ENCODE measurements at places on chromosomes 12 and 14. TPM values are rescaled to one million over a fixed set of nuclear protein-coding genes. Genes with fewer than 3 reads are reported as not detected.

GRCh38 chr14:97692084-97692483 is 894.9 kb downstream of the VRK1 start:
- DNase-seq, result no peak

The KRT75 gene
- total RNA-seq, result not detected

The WSB2 gene
- 52.2 TPM for total RNA-seq

DNA sequence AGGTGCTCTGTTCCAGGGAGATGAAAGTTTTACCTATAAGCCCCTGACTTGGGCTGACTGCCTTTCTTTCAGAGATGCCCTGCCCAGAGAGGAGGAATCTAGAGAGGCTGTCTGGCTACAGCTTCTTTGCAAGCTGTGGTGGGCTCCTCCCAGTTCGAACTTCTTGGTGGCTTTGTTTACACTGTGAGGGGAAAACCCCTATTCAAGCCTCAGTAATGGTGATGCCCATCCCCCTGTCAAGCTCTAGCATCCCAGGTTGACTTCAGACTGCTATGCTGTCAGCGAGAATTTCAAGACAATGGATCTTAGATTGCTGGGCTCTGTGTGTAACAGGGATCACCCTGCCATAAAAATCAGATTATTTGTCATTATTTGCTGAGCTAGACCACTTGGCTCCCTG is 377.6 kb downstream of the FLRT2 start:
- no peak for DNase-seq

- no peak for DNase-seq
These were observed 374.8 kb downstream of the RMST start for GRCh38 chr12:97837401-97837800.

DNA sequence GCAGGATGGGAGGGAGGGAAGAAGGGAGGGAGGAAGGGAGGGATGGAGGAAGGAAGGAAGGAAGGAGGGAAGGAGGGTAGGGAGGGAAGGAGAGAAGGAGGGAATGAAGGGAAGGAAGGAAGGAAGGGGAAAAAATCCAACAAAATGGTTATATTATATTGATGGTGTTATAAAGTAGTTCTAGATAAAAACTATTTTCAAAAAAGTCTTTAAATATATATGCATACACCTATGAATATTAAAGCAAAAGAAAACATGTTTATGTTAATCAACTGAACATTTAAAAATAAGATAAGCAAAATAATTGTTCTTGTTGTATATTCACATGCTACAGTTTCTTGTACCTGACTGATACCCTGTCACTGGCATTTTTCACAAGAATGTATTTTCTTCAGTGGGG is 1.9 kb downstream of the BDKRB1 start:
- no peak for DNase-seq

DNA sequence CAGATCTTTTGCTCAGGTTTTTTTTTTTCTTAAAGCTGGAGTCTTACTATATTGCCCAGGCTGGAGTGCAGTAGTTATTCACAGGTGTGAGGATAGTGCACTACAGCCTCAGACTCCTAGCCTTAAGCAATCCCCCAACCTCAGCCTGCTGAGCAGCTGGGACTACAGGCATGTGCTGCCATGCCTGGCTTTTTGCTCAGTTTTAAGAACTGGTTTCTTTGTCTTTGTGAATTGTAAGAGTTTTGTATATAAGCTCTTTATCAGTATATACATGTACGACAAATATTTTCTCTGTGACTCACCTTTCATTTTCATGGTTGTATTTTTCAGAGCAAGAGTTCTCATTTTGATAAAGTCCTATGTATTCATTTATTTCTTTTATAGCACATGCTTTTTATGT is 33.3 kb upstream of the C2CD5 start:
- no peak for DNase-seq

- no peak for DNase-seq
These were observed 96.0 kb downstream of the BCL2L14 start for GRCh38 chr12:12166751-12167150.

The RFX4 gene
- not detected for total RNA-seq

DNA sequence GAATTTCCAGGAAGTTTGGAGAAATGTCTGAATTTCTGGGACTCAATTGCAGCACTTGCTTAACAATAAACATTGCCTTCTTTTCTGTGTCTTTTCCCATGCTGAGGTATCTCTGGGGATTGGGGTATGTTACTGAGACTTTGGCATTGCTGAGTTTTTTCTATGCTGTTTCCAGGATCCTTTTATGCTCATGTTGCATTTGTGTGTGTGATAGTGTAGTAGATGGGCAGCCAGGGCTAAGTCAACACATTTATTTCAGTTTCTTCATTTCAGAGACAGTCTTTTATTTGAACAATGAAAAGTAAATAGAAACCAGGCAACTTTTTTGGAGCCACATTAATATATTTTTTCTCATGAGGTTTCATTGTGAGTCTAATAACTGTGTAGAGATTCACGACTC is 1160.3 kb upstream of the TMEM132C start:
- DNase-seq, result no peak

- DNase-seq, result no peak
These were observed 83.2 kb downstream of the ANO4 start for GRCh38 chr12:100877776-100878175.

GRCh38 chr14:50001999-50002925 is 109.4 kb downstream of the ARF6 start:
- peak; percentile 43 for DNase-seq

DNA sequence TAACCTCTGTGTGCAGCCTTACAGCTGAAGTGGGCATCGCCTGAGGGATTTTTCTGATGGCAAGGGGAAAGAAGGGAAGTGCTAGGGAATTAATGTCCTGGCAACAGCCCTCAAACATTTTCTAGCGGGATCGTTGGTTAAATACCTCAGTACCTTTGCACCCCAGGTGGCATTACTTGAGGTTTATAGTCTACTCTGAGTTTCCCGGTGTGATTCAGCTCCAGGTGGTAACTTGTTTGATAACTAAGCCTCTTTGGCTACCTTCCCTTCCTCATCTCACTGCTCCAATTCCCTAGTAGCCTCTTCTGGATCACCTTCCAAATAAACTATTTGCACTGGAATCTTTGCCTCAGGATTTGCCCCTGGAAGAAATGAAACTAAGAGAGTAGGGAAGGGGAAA is 237.0 kb upstream of the SSTR1 start:
- DNase-seq, result no peak

GRCh38 chr14:86510491-86510890 is 980.5 kb downstream of the FLRT2 start:
- no peak for DNase-seq

The BICDL1 gene
- total RNA-seq, result 156 TPM

DNA sequence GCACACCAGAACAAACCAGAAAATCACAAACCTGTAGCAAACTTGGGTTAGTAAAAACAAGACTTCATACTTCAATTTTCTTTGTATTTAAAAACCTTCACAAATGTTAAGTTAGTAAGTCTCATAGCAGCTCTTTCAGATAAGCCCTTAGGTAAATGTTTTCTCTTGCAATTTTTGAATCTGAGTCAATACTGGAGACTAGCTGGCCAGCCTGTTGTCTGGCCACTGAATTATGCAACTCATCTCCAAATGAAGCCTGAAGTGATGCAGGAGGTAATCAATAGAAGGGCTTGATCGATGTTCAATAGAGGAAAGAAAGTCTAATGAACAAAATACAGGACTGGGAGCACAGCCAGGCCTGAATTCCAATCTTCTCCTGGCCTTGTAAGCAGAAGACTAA is 465.2 kb downstream of the LRIG3 start:
- no peak for DNase-seq

The SERPINA1 gene
- total RNA-seq, result 300 TPM

DNA sequence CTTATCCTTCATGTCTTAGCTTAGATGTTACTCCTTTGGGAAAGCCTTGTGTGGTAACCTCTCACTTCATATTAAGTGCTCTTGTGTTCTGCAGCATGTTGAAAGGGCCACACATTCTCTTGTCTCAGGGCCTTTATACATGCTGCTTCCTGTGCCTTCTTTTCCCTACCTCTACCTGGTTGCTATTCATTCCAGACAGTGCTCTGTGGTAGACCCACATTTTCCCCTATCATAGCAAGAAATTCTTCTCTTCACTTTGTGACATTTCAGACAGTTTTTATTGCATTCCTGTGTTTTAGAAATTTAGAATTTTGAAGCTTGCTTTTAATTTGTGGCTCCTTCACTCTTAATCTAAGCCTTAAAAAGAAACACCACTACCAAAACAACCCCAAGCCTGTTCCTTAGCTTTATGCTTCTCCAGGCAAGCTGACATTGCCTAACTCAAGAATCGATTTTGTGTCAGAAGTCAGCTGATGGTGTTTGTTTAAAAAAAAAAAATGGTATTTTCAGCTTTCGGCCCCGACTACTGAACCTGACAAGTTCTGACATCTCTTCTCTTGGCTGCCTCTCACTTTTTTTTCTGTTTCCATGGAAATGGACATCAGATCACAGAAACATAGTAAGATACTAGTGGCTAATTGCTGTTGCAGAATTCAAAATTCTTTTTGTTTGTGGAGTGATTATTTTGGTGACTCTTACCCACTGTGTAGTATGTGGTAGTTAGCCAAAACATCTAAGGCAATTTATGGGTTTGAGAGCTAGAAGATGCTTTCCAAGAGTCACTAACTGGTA is 156.3 kb downstream of the NUBPL start:
- no peak for DNase-seq

The RTL1 gene
- total RNA-seq, result not detected

DNA sequence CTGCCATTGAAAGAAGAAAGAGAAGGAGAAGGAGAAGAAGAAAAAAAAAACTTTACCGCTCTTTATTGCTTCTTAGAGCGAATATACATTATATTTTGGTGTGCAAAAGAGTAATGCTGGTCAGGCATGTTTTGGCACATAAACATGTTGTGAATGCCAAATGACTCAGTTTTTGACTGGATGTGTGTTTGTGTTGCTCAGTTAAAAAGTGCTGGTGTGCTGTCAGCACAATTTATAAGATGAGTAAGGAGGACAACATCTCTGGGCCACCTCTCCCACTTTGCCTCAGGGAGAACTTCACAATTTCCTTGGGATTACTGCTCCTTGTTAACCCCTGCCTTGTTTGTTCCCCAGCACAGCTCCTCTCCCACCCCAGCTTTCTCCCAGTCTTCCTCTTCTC is 584.8 kb downstream of the ETNK1 start:
- no peak for DNase-seq

The KLHL33 gene
- not detected for total RNA-seq

DNA sequence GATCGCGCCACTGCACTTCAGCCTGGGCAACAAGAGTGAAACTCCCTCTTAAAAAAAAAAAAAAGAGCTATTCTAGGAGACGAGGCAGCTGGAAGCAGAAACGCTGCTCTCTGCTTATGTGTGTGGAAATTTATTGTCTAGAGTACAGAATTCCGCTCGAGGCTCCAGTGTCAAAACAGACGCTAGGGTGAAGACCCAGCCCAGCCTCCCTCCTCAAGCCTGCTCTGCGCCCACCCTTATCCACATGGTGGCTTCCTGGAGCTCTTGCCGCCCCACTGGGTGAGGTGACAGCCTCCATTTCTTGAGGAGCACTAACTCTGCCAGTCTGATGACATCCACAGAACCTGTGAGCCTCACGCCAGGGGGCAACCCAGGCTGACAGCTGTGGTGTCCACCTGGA is 49.5 kb upstream of the DLK1 start:
- DNase-seq, result no peak

The SYCP3 gene
- 0.35 TPM for total RNA-seq

The OR6C2 gene
- total RNA-seq, result not detected

GRCh38 chr12:89400415-89400814 is 48.1 kb upstream of the DUSP6 start:
- no peak for DNase-seq

DNA sequence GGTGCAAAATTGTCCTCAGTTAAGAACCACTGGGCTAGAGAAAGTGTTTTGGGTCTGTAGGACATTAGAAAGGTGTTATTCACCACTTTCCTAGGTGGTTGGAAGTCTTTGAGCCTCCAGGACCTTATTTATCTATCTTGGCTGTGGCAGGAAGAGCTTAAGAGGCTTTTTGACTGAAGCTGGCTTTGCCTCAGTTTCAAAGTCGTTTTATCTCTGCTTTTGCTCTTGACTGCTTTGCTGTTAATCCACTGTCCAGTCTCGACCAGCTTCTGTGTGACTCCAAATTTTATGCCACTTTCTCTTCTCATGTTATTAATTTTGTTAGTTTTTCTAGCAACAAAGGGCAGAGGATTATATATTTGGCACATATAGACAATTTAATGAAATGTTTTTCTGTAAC is 60.3 kb downstream of the PPHLN1 start:
- no peak for DNase-seq

GRCh38 chr14:22024137-22024536 is 350.5 kb upstream of the OR4E1 start:
- no peak for DNase-seq

DNA sequence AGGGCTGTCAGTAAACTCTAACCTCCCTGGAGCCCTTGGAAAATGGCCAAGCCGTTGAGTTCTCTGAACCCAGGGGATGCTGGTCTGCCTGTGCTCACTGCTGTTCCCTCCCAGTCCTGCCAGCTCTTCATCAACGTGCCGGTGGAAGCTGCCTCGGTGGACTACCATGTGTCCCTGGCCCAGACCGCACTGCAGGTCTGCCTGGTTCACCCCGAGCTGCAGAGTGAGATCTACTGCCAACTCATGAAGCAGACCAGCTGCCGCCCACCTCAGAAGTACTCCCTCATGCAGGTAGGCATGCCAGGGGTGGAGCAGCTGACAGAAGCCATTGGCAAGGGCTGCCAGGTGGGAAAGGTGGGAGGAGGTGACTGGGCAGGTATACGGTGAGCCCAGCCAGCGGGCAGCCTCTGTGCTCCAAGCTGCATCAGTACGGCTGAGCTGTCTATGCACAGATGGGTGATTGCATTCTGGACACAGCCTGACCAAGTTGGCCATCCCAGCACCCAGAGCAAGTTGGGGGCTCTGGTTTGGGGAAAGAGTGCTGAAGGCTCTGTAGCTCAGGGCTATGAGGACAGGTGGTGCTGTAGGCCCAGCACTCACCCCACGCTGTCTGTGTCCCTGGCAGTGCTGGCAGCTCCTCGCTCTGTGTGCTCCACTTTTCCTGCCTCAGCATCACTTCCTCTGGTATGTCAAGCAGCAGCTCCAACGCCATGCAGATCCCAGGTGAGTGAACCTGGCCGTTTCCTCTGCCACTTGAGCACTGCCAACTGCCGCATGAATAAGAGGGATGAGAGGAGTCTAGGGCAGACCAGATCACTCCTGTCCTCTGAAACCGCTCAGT is 21.9 kb downstream of the PIGH start:
- DNase-seq, result no peak

GRCh38 chr12:47837190-47838171 is 17.8 kb upstream of the HDAC7 start:
- DNase-seq, result peak; percentile 58

DNA sequence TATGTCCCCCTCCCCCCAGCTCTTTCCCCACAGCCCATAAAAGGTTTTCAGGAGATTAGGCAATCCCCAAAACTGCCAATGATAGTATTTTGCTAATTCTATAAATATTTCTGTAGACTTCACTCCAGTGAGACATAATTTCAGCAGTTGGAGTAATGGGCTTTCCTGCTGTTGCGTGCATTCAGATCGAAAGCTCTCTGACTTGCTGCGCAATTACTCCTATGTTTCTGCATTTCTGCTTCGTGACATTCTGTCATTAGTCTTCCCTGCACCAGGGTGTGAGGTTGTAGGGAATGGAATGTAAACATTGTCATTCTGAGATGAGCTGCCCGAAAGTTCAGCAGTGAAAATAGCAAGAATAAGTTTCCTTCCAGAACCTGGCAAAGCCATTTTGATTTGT is 58.2 kb downstream of the SAMD4A start:
- no peak for DNase-seq
